Ascending aorta (tissue), 2 donors: ENCODE measurements at places on chromosomes 13 and 19.

DNA sequence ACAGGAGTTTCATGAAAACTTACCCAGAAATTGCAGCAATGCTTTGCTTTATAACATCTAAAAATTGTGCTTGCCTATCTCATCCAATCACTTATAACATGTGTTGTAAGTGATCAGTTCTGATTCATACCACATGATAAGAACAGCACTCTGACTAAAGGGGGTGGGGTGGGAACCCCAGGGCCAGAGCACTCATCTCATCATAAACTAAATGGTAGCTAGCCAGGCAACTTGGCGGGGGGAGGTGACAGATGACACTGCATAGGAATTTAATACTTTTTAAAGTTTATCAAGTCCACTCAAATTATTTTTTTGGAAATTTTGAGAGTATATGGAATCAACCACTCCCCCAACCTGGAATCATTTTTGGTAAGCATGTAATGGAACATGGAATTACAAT is 42.1 kb downstream of the FOXO1 start:
- no peak for DNase-seq

GRCh38 chr19:47729799-47730520 is 15.4 kb upstream of the NOP53 start:
- no peak for DNase-seq

DNA sequence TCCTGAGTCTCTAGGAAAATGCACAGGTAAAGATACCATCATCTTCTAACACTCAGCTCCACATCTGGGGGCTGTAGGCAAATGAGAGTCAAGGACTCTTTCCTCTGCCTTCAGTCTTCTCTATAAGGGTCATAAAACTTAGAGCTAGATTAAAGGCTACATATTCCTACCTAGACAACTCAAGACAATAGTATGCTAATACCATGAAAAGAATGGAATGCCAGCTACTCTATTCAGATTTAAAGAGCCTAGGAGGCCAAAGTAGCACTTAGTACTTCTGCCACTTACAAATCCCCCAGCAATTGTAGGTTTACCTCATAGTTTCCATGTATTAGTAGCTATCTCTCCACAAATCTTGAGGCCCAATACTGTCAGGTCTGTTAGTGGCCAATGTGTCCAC is 453.0 kb downstream of the SLITRK5 start:
- DNase-seq = no peak

DNA sequence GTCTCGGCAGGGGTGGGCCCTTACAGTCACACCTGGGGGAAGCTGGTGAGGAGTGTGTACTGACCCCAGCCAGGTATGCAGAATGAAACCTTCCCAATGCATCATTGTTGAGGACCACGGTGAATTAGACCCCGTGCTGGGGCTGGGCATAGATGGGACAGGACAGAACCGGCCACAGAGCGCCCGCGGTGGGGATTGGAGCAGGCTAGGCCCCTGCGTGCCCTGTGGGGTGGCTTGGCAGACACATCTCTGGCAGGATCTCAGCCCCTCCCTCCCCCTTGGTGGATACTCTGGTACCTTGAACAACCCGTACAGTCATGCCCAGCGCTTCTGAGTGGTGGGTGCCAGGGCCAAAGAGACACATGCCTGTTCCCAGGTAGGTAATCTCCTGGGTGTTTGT is 200.6 kb downstream of the TEX29 start:
- no peak for DNase-seq

GRCh38 chr13:59119475-59119874 is 1044.3 kb downstream of the DIAPH3 start:
- no peak for DNase-seq
